ENCODE measurements at places on chromosomes 4 and X.

GRCh38 chrX:25941087-25941486 is 197.1 kb upstream of the MAGEB18 start:
- DNase-seq: no peak

DNA sequence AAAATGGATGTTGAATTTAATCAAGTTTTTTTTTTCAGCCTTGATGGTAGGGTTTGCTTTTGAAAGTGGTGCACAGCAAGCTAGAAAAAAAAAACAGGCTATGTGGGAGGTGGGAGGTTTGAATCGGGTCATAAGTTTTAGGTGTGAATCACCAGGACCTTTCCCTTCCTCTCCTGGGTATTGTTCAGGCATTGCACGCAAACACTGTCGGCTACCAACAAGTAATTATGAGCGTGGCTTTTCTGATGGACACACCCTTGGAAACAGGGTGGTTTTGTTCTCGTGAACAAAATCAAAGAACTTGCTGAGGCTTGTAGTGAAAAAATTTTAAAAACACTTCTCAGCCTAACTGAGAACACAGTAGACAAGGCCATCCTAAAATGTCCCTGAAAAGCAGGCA is 18.1 kb downstream of the PIR start:
- no peak for DNase-seq

- DNase-seq: no peak
Observed at GRCh38 chr4:7949759-7950158, 10.1 kb upstream of the AFAP1 start.

- DNase-seq: no peak
Observed at GRCh38 chr4:7571001-7571400, 136.3 kb upstream of the PSAPL1 start.

DNA sequence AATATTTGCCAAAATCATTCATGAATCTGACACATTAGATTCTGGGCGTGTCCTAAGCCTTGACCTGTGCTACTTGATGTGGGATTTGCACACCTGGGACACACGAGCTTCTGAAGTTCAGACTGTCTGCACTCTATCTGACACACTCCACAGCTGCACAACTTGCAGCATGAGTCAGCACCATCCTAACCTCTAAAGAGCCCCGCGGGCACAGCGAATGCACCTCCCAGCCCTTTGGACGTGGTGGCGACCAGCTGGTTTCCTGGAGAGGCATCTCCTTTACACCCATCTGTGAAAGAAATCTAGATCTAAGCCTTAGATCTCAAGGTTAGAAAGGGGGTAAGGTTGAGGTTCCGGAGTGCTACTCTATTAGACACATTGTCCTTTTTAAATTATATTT is 69.2 kb downstream of the SORBS2 start:
- no peak for DNase-seq
